ENCODE measurements at places on chromosomes 5 and 9.

- no peak for DNase-seq
These were observed 214.7 kb downstream of the MAST4 start for GRCh38 chr5:66810848-66811261.

- no peak for DNase-seq
These were observed 351.5 kb upstream of the KLF9 start for GRCh38 chr9:70765946-70766345.

DNA sequence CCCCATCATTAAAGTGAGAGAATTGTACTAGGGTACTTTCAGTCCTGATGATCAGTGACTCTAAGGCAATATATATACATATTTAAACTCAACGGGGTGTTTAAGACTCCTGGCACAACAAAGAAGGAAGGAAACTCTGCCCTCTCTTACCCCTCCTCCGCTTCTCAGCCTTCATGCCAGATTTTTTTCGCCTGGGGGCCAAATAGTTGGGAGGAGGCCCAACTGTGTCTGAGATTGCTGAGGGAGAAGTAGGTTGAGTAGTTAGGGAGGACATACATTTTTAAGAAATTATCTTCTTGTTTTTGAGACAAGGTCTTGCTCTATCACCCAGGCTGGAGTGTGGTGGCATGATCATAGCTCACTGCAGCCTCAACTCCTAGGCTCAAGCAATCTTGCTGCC is 127.7 kb upstream of the SHB start:
- DNase-seq = no peak

DNA sequence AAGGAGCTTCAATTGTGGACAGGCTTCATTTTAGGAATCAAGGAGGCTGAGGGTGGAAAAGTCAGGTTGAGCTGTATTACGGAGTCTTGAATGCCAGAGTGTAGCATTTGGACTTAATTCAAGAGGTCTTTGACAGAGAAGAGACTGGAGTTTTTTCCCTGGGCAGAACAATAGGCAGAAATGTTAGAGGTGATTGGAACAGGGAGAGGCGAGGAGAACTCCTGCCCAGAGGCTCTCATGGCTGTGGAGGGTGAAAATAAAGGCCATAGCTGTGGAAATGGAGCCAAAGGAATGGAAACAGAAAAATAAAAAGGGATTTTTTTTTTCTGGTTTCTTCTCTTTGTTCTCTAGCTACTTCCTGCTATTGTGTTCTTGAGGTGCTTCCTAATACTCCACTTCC is 3.7 kb upstream of the IFNB1 start:
- no peak for DNase-seq

Data from kidney glomerular epithelial cell (primary cell).